ENCODE measurements at places on chromosomes 7 and 10.

GRCh38 chr10:50420196-50420595 lies 168.9 kb upstream of the ASAH2 start:
- DNase-seq, result no peak

- DNase-seq, result no peak
Observed at GRCh38 chr7:71739520-71740173, 607.7 kb downstream of the GALNT17 start.

DNA sequence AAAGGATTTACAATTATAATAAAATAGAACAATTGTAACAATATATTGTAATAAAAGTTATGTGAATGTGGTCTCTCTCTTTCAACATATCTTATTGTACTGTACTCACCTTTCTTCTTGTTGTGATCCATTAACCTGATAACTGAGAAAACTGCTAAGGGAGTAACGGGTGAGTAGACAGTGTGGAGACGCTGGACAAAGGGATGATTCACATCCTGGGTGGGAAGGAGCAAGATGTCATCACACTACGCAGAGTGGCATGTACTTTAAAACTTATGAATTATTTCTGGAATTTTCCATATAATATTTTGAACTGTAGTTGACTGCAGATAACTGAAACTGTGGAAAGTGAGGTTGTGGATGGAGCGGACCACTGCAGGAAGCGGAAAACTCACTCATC lies 91.2 kb upstream of the PLPP4 start:
- no peak for DNase-seq

DNA sequence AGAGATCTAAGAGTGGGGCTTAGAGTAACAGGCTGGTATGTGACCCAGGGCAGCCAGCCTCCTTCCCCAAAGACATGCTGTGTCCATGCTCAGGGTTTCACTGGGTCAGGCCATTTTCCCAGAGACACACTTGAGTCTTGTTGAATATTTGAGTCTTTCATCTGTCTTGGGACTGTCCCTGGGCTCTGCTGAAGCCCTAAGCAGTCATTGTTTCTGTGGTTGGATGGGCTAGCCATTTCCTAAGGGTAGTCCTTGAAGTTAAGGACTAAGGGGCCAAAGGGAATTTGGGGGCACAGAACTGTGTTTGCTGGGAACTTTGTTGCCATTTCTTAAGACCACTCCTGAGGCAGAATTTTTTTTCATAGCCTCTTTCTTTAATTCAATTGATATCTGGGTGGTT lies 98.4 kb upstream of the SAMD8 start:
- DNase-seq, result no peak

DNA sequence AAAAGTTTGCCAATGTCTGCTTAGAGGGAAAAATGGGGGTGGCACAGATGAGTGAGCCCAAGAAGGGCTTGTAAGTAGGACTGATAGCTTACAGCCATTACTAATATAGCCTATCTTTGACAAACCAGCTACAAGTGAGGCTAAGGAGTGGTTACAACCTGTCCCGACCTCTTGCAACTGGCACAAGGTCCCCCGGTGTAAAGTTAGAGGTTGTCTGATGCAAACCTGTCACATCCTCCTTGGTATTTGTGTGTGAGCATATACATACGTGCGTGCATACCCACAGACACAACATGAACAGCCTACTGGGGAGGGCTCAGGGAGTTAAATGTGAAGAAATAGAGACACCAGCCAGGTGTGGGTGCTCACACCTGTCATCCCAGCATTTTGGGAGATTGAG lies 14.6 kb downstream of the ADAP1 start:
- DNase-seq, result no peak

GRCh38 chr7:96561892-96562291 lies 147.8 kb downstream of the SEM1 start:
- no peak for DNase-seq

DNA sequence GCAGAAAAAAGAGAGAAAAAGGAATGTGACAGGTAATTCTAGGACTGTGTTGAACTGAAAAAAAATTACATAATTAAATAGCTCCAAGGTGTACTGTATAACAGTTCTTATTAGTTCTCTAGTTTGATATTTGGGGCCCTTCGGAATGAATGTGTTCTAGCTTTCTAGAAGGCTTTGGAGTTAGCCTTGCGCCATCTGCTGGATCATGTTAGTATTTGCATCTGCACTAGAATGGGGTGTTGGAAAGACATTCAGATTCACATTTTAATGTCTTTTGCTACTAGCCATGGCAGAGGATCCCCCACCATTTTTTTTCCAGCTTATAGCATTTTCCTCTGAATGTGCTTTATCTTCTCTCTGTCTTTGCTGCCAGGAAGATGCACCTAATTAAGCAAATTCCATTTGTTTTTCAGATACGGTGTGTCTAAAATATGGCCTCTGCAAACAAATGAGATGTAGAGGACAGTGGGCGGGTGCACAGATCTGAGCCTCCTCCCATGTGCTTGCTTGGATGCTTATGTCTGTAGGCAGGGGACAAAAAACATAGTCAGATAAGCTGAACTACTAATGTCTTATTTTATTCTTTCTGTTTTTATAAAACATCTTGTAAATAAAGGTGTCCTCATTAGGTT lies 238.5 kb downstream of the PHF14 start:
- peak; percentile 22 for DNase-seq

GRCh38 chr10:59885430-59886134 lies 20.8 kb downstream of the CCDC6 start:
- DNase-seq, result no peak

- DNase-seq, result no peak
Observed at GRCh38 chr7:30907527-30908267, 4.0 kb upstream of the AQP1 start.

DNA sequence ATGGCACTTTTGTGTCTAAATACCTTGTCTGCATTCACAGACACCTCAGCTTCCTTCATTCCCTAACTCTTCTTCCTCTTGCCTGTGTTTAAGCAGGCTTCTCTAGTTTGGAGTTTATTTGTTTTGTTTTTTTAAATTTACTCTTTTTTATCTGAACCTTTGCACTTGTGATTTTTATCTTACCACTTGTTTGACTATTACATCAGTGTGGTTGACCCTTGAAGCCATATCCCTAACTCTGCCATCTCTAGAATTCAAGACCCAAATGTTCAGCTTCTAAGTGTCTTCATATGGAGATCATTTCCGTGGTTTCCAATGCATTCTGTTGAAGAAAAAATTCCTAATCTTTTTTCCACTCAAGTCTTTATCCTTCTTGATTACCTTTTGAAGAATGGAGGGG lies 233.3 kb downstream of the KIAA1217 start:
- no peak for DNase-seq

GRCh38 chr7:83547526-83547925 lies 101.4 kb downstream of the SEMA3E start:
- no peak for DNase-seq

DNA sequence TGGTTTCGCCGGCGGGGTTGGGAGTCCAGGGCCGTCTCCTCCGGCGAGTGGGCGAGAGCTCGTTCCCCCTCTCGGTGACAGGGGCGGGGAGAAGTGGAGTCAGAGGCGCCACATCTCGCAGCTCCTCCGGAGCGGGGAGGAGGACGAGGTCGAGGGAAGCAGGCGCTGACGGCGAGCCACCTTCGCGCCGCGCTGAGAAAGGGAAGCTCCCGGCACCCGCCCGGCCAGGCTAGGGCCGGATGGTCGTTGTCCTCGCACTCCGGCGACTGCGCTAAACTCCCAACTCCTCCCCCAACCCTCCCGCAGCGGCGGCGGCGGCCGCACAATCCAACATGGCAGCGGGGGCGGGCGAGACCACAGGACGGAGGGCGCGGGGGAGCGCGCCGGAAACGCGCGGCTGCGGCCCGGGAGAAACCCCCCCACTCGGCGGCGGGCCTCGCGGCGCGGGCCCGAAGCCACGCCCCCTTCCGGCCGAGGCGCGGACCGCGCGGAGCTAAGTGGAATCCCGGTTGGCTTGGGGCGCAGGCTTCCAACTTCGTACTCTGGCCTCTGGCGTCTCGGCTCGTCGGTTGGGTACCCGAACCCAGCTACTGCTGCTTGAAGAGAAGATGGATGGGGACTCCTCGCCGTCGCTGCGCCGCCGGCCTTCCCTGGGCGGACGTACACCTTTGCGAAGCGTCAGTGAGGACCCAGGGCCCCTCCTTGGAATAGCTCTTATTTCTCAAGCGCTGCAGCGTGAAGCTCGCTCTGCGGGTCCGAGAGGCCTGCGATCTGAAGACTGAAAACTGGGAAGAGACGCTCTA lies at the start of gene WASL:
Gene WASL (minus strand): TSS at position 270 of the 803 bp plus-strand sequence. CDS start 269 bp downstream, at position 1.
- DNase-seq, result peak; percentile 90

DNA sequence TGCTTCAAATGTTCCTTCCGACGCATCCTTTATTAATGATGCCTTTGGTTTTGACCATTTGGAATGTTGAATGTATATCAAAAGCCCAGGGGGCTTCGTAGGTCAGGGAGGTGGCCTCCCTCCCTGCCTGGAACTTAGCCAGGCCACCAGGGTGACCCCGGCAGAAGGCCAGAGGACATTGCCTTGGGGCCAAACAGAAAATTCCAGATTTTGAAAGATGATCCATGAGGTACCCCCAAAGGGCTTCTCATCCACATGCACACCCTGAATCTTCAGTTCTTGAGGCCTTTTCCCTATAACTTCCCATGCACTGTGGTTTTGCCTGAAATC lies 171.7 kb downstream of the ADAM12 start:
- no peak for DNase-seq

DNA sequence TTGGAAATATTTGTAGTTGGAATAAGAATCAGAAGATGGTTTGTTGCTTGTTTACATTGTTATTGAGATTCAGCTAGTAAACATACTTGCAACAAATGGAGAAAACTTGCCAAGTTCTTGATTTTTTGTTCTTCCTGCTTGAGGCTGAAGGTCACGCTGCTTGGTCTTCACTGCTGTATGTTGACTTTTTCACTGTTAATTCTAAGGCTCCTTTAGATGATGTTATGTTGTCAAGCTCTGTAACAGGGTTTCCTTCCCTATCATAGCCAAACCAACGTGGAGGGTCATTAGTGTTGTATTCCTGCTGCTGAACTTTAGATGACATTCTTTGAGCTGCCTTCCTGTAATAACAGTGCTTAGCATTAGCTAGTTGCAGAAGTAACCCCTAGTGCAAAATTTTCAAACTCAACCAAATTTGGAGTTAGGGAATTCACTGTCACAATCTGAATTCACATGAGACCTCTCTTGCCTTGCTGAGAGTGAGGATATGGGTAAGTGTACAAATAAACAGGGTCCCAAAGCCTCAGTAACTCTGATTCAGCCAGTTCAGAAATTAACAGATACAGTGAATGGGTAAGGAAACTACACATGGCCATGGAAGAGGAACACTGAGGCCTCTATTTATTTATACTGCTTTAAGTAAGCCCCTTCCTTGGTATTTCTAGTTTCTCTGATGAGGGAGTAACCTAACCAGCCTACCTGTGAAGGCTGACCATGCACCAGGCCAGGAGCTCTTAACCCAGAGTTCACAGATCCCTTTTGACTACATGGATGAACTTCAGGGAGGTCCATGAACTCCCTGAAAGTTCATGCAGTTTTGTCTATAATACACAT lies 64.6 kb downstream of the FAM185A start:
- DNase-seq, result no peak

- DNase-seq, result peak; percentile 60
Observed at GRCh38 chr7:650339-651031, 76.0 kb upstream of the DNAAF5 start.

GRCh38 chr7:99037327-99037940 lies 106.5 kb downstream of the SMURF1 start:
- DNase-seq, result no peak

DNA sequence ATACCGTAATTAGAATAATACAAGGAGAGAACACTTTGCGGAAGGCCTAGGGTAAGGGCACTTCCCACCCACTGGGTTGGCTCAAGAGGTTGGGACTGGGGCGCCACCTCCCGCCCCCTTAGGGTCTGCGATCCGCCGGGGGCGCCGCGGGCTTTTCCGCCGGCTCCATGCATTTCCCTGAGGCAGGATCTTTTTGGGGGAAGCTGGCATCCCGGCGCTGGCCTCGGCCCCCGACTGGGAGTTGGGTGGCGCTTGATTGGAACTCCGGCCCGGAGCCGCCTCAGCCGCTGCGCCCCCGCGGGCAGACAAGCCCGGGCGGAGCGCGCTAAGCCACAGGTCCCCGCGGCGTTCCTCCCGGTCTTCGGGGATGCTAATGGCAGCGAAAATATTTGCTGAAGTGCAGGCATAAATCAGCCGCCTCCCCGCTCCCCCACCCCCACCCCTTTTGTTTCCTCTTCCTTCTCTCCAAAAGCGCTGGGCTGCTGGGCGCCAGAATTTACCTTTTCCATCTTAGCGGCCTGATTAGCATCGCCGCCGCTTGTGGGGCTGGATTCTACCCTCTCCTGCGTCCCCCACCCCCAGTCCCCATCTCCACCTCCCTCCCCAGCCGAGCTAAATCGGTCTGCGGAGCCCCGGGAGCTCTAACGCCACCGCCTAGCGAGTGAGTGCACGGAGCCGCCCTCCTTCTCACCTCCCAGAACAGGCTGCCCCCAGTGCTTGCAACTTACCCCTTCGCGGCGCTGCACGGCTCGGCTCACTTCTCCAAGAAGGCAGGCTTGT lies 5.1 kb downstream of the UNC5B start:
- no peak for DNase-seq

DNA sequence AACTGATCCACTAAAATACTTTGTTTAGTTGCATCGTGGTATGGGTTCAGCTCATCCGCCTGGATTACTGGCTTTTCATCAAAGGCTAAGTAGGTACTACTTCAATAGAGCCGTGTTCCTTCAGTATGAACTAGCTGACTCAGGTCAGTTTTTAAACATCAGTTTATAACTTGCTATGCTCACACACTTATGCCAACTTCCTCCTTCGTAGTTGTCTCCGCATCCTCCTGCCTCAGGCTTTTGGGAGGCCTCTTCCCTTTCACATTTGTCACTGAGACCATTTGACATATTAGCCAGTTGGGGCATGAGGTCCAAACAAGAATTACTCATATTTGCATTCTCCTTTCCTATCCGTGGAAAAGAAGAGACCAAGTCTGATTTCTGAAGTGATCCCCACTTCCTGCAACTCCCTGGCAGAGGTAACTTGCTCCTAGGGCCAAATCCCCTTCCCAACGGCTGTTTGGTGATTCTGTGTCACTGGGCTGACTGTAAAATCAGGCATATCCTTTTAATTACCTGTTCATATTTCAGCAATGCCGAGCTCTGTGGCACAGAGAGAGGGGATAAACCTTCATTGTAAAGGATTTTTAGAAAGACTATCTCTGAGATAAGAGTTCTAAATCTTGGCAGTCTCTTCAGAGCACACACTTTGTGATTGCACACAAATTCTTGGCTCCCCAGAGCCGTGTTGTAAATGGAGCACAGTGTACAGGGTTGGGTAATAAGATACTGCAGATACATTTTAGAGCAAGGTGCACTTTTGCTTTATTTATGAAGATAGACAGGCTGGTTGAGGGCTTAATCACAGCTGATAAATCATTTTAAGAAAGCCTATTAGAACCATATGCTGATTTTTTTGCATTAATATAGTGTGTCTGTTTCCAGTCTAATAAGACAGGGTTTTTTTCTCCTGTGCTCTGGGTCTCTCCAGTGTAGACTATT lies 108.0 kb downstream of the CREB5 start:
- DNase-seq, result no peak

- no peak for DNase-seq
Observed at GRCh38 chr10:20931156-20931795, 34.2 kb upstream of the NEBL start.
